ENCODE measurements at places on chromosomes 6 and 20. TPM values are rescaled to one million over a fixed set of nuclear protein-coding genes. Genes with fewer than 3 reads are reported as not detected.

GRCh38 chr20:60292001-60292520 is 333.8 kb downstream of the CDH26 start:
- H3K27ac ChIP-seq = no peak overlapping the region
- no peaks in the 10 kb centered on the region for H3K36me3 ChIP-seq
- no peaks in the 10 kb centered on the region for H3K4me1 ChIP-seq

GRCh38 chr20:10666221-10667076 is 7.3 kb downstream of the JAG1 start:
- no peak for DNase-seq
- H3K27me3 ChIP-seq = peaks cover 61% of the 10 kb centered on the region
- no peak overlapping the region for H3K4me3 ChIP-seq

DNA sequence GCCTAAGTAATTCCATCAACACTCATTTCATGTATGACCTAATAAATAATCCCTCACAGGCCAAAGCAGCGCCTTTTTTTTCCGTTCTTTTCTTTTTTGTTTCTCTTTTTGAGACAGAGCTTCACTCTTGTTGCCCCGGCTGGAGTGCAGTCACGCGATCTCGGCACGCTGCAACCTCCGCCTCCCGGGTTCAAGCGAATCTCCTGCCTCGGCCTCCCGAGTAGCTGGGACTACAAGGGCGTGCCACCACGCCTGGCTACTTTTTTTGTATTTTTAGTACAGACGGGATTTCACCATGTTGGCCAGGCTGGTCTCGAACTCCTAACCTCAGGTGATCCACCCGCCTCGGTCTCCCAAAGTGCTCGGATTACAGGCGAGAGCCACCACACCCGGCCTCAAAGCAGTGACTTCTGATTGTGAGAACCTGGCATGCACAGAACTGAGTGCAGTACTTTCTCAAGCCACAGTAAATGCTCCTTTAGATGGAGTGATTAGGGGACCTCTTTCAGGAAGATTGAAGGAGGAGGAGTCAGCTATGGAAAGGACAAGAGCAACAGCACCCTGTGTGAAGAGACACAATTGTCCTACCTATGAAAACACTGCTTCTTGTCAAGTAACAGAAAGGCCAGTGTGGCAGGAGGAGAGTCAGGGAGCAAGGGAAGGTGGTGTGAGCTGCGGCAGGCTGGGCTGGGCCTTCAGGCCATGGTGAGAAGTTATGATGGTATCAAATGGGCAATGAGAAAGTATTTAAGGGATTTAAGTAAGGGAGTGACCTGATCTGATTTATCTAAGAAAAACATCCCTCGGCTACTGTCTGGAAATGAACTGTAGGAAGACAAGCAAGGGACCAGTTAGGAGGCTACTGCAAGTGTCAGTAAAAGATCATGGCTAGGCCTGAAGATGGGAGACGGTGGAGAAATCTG is 1.7 kb upstream of the SCAF8 start:
- DNase-seq = no peak
- peaks cover 27% of the 10 kb centered on the region for H3K4me1 ChIP-seq
- H3K36me3 ChIP-seq = peaks cover 14% of the 10 kb centered on the region
- H3K27me3 ChIP-seq = no peaks in the 10 kb centered on the region

DNA sequence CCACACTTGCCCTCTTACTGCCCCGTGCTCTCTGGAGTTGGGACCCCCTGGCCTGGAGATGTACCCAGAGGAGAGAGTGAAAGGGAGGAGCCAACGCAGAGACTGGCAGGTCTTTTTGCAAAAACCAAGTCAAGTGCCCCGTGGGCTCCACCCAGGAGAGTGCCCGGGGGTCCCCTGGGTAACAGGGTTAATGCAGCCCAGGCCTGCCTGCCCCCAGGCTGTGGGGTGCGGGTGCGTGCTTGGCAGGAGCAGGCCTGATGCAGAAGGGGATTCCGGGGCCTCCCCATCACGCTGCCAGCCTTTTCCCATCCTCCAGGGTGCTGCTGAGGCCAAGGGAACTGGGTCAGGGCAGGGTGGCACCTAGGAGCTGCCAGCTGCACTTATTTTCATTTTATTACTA is 184.4 kb downstream of the ERMARD start:
- DNase-seq = no peak
- no peak overlapping the region for H3K27ac ChIP-seq
- H3K36me3 ChIP-seq = no peaks in the 10 kb centered on the region
- peaks cover 7% of the 10 kb centered on the region for H3K27me3 ChIP-seq

DNA sequence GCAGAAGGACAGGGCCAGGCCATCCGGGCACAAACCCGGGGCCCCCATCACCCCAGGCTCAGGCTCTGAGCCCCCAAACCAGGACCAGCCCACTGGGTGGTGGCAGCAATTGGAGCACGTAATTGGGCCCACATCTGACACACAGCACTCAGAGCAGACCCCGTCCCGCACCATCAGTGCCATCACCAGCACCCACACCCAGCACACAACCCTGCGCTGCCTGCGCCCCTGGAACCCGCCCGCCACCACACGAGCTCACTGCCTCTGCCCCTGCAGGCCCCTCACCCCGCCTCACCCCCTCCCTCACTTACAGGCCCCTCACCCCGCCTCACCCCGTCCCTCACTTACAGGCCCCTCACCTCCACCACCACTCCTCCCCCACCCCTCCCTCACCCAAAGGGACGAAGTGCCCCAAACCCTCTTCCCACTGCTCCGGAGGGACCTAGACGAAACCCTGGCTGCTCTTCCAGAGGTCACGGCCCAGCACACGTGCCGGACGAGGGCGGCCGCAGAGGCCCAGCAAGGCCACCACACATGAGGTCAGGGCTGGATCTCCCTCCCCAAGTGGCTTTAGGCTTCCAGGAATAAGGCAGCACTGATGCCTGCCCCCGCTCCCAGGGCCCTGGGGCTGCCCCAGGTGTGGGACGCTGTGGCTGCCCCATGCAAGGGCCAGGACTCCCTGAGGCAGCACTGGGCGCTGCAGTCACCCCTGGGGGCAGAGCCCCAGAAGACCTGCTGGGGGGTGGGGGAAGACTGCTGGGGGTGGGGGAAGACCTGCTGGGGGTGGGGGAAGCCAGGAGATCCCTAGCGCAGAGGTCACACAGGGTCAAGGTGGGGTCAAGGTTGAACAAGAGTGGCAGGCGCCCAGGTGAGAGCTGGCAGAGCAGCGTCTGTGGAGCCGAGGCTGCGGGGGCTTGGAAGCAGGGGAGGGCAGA is 22.4 kb downstream of the KCNQ2 start:
- DNase-seq = no peak
- H3K36me3 ChIP-seq = no peaks in the 10 kb centered on the region
- H3K4me1 ChIP-seq = peaks cover 5% of the 10 kb centered on the region

DNA sequence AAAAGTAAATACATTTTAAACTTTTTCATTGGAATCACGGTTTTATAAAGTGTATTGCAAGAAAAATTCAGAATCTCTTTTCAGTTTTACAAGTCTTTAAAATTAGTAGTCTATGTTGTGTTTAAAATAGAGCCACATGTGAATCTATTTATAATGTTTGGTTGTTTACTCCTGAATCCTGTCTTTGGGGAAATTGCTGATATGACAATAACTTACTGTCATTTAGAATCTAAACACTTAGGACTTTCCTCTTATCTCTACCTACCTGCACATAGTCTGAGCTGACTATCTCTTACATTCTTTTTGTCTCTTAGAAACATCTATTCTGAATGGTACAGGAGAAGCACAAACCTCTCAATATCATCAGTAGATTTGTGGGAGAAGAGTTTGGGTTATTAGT is 4.1 kb upstream of the SRSF12 start:
- H3K27ac ChIP-seq = no peak overlapping the region
- H3K36me3 ChIP-seq = no peaks in the 10 kb centered on the region
- no peak overlapping the region for H3K4me3 ChIP-seq
- H3K4me1 ChIP-seq = peaks cover 3% of the 10 kb centered on the region
- DNase-seq = no peak

PRELID3B gene
- 58.4 TPM for total RNA-seq

DDO gene
- total RNA-seq = not detected
